ENCODE measurements at places on chromosomes 16 and 17.

- no peak for DNase-seq
These were observed 147.5 kb downstream of the KCNJ12 start for GRCh38 chr17:21523497-21524210.

- DNase-seq: no peak
These were observed 17.0 kb upstream of the LHX1 start for GRCh38 chr17:36920032-36921005.

GRCh38 chr17:48393283-48393682 is 36.7 kb downstream of the SKAP1 start:
- DNase-seq: no peak

DNA sequence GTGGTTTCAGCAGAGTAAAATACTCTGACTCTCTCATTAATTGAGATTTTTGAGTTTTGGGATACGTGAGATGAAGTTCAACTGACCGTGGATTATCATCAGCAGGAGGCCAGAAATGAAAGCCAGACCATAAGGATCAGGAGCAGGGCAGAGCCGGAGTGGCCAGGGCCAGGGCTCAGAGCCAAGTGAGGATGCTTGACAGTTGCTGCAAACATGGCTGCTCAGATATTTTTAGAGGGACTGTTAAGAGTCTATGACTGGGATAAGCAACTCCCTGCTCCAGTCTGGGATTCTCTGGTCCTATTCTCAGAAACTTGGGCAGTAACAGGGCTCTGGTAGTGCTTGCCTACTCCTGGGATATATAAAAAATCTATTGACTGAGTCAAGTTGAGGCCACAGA is 17.6 kb upstream of the CDH13 start:
- DNase-seq: no peak

DNA sequence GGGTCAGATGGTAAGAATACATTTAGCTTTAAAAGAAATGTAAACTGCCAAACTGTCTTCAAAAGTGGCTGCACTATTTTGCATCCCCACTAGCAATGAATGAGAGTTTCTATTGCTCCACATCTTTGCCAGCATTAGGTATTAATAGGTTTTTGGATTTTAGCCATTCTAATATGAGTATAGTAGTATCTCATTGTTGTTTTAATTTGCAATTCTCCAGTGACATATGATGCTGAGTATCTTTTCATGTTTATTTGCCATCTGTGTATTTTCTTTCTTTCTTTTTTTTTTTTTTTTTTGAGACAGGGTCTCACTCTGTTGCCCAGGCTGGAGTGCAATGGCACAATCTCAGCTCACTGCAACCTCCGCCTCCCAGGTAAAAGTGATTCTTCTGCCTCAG is 24.3 kb upstream of the MARCHF10 start:
- no peak for DNase-seq

DNA sequence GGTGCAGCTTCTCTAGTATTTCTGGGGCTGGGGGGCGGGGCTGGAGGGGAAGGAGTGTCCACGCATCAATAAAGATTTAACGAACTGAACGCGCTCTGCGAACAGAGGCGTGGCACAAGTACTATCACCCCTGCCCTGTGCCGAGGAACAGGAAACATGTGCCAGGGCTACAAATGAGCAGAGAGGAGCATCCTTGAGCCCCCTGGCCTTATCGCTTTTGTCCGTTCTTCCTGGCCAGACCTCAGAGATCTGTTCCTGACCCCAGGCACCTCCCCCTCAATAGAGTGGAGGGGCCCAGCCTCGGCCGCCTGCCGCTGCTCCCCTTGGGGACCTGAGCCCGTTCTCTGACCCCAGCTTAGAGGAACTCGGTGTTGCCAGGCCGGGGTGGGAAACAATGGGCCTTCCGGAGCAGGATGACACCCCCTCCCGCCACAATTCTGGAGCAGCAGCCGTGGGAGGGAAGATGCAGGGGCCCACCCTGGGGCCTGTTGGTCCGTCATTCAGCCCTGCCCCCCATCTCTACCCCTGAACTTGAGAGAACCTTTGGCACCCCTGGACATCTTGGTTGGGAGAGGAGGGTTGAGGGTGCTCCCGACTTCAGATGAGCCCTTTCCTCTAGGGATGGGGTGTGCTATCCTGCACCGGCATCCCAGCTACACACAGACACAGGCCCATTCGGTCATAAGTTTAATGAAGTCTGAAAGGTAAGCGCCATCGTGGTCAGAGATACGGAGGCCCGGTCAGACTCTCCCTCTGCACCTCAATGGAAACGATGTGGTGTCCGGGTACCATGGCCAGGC is 1.1 kb downstream of the NAA38 start:
- DNase-seq: peak; percentile 58

DNA sequence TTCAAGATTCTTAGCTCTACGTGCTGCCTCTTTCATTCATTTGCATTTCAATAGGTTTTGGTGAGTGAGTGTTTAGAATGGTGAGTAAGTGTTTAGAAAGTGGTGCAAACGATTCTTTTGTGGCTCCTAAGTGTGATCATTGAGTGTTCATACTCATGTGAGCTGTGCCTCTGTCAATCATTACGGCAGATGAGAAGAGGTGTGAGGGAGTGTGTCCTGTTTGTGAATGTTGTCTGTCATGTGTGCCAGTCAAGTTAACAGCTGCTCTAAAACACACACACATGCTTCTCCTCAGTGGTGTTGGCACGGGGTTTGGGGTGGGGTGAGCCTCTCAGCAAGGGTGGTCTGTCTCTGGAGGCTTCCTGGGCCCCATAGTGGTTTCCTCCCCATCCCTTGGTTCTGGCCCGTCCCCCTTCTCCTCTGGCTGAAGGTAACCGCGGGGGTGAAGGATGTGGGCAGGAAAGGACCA is 11.4 kb downstream of the MYL4 start:
- peak; percentile 67 for DNase-seq

DNA sequence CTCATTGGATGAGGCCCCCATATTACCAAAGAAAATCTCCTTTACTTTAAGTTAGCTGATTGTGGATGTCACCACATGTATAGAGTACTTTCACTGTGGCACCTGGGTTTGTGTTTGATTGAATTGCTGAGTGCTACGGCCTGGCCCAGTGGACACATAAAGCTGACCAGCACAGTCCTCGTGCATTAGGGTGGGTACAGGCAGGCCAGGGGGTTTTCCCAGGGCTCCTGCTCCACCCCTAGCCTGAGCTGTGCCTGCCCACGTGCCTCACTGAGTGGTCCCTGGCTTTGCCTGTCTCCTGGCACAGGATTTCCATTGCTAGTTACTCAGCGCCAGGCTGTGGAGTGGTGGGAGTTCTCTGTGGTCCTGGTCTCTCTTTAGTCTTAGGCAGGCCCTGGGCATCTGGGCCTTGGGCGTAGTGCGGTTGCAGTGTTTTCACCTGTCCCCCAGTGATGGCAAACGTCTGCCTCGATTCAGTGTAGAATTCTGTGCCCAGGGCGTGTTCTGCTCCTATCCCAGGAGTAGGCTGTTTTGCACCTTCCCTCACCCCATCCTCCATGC is 86.0 kb downstream of the RPTOR start:
- no peak for DNase-seq

DNA sequence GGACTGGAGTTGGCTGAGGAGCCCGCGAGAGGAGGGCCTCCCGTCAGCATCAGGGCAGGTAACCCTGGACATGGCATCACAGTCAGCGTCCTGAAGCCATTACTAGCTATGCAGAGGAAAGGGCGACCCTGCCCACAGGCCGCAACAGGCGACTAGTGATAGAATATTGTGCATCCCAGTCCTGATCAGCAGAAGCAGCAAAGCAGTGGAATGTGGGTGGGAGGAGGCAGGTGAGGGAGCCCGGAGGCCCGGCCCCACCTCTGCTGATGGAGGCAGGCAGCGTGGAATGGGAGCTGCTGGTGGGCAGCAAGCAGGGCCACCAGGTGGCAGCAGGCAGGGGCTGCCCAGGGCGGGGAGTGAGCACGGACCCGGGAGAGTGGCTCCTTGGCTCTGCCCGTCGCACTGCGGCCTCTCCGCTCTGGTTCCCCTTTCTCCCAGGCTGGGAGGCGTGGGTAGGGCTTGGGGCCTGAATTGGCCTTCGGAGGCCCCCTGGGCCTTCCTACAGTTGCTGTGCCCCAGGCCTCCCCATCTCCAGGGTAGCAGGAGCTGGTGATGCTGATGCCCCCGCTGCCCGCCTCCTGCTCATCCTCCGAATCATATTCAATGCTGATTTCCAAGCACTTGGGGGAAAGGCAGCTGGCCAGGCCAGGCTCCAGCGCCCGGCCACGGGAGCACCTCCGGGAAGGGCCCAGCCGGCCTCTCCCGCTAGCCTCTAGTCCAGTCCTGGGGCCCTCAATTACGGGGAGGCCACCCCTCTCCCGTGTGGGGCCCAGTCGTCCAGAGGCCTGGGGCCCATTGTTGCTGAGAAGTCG is 20.2 kb downstream of the TSPOAP1 start:
- no peak for DNase-seq

GRCh38 chr17:49031965-49032928 is 35.1 kb downstream of the IGF2BP1 start:
- peak; percentile 73 for DNase-seq

GRCh38 chr17:51289696-51290111 is 29.4 kb downstream of the UTP18 start:
- DNase-seq: no peak

GRCh38 chr16:73547552-73548403 is 499.9 kb upstream of the ZFHX3 start:
- DNase-seq: no peak

DNA sequence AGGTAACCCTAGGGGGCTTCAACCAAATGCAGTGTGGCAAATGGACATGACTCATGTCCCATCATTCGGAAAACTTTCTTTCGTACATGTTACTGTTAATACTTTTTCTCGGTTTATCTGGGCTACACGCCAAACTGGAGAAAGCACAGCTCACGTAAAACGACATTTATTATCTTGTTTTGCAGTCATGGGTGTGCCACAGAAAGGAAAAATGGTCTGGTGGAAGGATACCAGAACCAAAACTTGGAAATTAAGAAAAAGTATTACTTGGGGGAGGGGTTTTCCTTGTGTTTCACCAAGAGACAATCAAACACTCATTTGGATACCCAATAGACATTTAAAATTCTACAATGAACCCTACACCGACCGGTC is 23.6 kb downstream of the ALOX15B start:
- no peak for DNase-seq

DNA sequence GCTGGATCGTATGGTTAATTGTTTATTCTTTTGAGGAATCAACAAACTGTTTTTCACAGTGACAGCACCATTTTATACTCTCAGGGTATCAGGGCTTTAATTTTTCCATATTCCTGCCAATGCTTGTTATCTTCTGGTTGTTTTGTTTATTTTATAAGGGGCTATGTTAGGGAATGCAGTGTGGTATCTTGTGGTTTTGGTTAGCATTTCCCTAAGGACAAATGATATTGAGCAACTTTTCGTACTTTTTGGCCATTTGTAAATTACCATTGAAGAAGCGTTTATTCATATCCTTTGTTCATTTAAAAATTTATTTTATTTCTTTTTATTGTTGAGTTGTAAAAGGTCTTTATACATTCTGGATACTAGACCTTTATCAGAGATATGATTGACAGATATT is 322.0 kb upstream of the SALL1 start:
- no peak for DNase-seq

GRCh38 chr16:85309656-85310587 is 197.7 kb upstream of the CIBAR2 start:
- peak; percentile 62 for DNase-seq

DNA sequence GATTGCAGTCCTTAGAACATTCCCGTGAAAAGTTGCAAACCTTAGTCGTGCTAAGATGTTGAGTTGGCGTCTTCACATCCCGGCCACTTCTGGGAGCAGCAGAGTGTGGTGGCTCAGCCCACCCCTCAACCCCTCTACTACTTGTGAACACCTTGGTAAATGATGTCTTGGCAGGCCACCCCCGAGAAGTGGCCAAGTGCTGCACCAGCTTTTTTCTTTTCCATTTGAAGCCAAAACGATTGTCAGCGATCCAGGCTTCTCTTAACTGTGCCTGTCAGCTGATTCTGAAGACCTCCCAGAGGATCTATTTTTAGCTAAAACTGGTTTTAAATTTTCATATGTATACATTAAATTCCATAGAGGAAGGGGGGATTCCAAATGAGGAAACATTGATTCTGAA is 247.5 kb downstream of the CDH13 start:
- DNase-seq: no peak

- no peak for DNase-seq
These were observed 2.7 kb upstream of the ALDH3A1 start for GRCh38 chr17:19750835-19751234.

GRCh38 chr16:23784811-23785447 is 30.1 kb downstream of the CHP2 start:
- no peak for DNase-seq

GRCh38 chr16:48409839-48410632 is 24.8 kb upstream of the SIAH1 start:
- DNase-seq: no peak

DNA sequence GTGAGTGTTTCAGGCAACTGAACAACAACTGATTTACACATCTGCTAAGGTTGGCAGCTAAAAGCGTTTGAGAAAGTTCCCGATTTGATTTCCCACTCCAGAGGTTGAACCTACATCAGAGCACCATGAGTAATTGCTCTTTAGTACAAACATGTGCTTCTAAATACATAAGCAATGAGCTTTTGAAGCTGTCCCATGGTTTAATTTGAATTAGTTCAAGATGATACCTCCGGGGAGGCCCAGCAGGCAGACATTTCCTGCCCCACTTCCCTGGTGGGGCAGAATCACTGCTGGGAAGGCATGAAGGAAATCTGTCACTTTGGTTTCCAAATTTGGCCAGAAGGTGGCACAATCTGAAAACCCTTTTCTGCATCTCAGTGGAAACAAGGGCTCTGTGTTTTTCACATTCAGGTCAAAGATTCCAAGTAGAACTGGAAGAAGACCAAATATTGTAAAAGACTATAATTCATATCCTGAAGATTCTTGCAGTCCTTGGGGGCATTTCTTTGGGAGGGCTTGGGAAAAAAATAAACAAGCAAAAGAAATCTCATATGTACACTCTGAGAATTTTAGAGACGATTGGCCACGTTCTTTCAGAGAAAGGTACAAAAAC is 176.2 kb upstream of the FAM20A start:
- no peak for DNase-seq

GRCh38 chr17:81239714-81240555 is 817 bp downstream of the NDUFAF8 start:
- DNase-seq: peak; percentile 72

GRCh38 chr17:60971515-60972369 is 294.1 kb downstream of the BCAS3 start:
- DNase-seq: peak; percentile 67

DNA sequence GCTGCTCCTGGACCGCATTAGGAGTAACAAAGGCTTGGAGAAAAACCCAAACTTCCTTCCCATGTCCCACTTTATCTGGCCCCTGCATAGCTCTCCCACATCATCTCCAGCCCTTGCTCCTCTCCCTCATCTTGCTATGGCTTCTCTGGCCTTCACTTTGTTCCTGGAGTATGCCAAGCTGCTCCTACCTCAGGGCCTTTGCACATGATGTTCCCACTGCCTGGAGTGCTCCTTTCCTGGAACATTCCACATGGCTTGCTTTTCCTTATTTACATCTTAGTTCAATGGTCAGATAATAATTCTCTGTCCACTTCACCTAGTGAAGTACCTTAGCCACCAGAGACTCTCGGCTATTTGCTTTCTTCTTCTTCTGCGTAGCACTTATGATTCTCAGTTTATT is 4.3 kb upstream of the KSR1 start:
- DNase-seq: no peak
